ENCODE measurements at places on chromosomes 4 and X.

GRCh38 chrX:101415180-101416145, 7.4 kb downstream of the HNRNPH2 start:
- DNase-seq: peak; percentile 70

- no peak for DNase-seq
Observed at GRCh38 chr4:168167714-168168284, 75.5 kb downstream of the ANXA10 start.

- no peak for DNase-seq
Observed at GRCh38 chr4:61004651-61005170, 195.4 kb upstream of the ADGRL3 start.

- peak; percentile 2 for DNase-seq
Observed at GRCh38 chr4:3756343-3757059, 9.7 kb upstream of the ADRA2C start.

GRCh38 chr4:85675076-85676049, 200.4 kb downstream of the ARHGAP24 start:
- no peak for DNase-seq

DNA sequence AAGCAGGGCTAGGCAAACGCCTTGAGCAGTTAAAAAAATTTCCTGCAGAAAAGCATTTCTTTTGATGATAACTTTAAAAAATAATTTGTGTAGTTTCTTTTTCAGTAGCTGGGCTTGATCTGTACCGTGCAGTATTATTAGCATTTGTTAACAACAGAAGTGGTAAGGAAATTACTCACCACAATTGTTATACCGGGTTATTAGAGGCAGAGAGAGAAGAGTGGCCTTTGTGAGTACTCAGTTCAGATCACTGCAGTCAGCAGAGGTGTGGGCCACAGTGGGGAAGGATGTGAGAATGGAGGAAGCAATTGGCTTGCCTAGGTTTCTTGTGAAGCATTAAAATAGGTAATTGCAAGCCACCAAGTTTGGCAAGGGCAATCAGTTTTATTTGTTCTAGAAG, 14.3 kb upstream of the IL21 start:
- DNase-seq: no peak

- no peak for DNase-seq
Observed at GRCh38 chr4:154961263-154961662, 180.2 kb downstream of the RBM46 start.

- DNase-seq: no peak
Observed at GRCh38 chr4:83178029-83178428, 63.5 kb upstream of the PLAC8 start.

DNA sequence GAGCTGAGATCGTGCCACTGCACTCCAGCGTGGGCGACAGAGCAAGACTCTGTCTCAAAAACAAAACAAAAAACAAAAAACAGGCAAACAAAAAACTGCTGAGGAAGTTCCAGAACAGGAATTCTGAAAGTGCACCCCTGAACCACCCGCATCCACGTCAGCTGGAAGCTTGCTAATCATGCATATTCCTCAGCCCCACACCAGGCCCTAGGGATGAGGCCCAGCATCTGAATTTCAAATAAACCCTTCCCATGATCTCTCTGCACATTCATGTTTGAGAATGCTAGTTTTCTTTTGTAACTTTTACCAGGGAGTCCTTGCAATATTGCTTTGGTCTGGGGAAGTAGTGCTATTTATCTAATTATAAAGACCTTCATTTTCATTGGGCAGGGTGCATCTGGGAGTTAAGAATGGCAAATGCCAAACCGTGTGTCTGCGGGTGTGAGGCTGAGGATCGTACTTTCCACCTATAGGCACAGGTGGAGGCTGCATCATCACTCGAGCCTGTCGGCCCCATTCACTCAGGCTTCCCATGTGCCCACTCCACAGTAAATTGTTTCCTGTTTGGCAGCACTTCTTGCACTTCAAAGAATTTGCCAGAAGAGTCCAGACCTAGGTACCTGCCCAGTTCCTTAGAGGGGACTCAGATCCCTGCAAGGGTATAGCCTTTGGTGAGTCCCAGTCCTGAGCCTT, 23.6 kb downstream of the CCKAR start:
- DNase-seq: no peak

DNA sequence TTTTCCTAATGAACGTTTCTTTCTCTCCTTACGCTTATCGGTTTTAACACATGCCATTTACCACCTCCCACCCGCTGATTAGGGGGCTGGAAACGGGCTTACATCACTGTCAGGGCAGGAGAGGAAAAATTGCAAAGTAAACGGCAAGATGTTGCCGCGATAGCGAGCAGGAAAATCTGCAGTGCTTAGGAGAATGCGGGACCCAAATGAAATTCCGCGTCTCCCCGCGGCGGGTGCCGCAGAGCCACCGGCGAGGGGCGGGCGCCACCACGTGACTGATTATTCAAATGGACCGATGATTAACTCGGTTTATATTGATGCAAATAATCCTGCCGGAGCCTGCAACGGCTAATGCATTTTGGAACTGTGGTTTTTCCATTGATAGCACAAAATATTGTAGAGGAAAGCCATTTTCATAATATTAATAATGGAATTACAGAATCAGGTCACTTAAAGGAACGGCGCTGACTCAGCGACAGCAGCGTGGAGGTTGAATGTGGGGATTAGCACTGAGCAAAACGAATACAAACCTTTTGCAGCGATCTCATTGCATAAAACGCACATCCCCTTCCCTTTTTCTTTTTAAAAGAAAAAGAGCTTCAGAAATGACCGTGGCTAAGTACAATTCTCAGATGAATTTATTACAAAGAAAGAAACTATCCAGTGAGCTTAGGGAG, 224.2 kb downstream of the STIM2 start:
- DNase-seq: peak; percentile 13

GRCh38 chr4:4415806-4416805, 29.2 kb downstream of the NSG1 start:
- DNase-seq: no peak

- DNase-seq: no peak
Observed at GRCh38 chr4:1382776-1383727, 23.2 kb downstream of the NKX1-1 start.

DNA sequence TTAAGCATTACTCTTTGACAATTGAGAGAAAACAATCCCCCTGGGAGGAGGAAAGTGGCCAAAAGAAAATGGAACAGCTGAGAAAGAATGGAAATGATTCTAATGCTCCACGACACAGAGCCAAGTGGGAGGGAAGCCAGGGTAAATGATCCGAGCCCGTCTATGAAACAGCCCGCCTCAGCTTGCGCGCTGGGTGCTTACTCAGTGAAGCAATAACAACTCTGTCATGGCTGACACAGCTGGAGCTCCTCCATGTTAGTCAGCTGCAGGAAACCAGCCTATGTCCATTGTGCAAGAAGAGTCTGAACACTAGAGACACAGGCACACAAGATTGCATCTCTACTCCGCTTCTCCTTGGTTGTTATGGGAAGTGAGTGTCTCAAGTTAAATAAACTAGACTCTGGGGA, 19.3 kb downstream of the NOA1 start:
- peak; percentile 96 for DNase-seq

DNA sequence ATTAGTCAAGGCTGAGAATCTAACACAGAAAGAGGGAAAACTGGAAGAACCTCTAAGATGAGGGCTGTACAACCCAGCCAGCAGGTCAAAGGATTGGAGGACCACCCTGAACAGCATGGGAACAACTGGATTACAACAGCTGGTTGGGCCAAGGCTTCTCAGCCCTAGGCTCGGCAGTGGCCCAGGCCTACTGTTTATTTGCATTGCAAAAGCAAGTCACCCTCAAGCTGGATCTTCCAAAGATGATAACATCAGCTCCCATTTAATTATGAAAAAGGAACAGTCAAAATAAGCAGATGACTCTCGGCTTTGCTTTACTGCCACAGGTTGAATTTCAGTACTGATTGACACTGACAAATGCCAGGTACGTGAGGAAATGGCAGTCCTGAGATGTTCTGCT, 61.8 kb downstream of the GPC3 start:
- peak; percentile 1 for DNase-seq

DNA sequence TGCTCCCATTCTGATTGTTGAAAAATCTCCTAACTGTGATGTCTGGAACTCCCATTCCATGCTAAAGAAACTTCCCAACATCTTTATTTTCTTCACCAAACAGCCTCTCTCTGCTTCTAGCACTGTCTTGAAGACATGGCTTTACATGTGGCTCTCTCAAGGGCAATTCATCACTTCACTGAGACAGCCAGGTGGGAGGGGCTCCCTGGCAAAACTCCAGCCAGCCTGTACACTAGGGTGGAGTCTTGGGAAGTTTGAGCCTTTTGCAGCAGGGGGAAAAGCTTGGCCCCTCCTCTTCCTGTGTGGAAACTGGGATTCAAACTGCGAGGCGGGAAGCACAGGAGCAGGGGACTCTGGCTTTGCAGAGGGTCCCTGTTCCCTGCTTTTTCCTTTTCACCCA, 130.5 kb upstream of the TTC29 start:
- DNase-seq: no peak

DNA sequence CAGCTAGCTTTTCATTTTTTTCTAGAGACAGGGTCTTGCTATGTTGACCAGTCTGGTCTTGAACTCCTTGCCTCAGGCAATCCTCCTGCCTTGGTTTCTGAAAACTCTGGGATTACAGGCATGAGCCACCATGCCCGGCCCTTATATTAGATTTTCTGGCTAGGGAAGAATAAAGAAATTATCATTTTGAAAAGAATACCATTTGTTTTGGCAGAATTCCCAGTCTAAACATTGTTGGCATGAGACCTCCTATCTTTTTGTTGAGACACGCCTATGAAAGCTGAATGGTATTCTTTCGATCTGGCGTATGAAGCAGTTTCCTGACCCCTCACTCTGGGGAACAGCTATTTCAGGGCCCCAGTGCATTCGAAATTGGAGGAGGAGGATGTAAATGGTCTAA, 107.0 kb downstream of the REPS2 start:
- no peak for DNase-seq

DNA sequence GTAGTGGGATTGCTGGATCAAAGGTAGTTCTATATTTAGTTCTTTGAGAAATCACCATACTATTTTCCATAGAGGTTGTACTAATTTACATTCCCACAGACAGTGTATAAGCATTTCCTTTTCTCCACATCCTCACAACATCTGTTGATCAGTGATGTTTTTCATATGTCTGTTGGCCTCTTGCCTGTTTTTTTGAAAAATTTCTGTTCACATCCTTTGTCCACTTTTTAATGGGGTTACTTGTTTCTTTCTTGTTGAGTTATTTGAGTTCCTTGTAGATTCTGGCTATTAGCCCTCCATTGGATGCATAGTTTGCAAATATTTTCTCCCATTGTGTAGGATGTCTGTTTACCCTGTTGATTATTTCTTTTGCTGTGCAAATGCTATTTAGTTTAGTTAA, 72.6 kb downstream of the STOX2 start:
- DNase-seq: no peak
